Glomerular endothelial cell (primary cell): ENCODE measurements at places on chromosomes 7 and 10. TPM values are rescaled to one million over a fixed set of nuclear protein-coding genes. Genes with fewer than 3 reads are reported as not detected.

DNA sequence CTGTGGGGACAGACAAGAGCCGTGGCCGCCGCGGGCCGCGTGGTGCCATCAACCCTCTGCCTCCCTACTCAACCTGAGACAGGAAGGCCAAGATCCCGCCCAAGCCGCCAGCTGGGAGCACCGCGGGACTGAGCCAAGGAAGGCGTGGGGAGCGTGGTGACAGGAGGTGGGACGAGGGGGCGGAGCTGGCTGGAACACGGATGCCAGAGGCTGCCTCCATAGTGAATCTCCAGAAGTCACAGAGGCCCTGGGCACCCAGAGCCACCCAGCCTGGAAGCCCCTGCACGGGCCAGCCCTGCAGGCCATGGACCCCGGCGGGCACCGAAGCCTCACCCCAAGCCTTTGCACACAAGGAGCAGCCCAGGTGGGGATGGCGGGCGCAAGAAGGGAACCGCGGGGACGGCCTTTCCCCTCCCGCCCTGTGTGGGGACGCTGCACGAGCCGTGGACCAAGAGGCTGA lies 18.1 kb upstream of the DPYSL4 start:
- DNase-seq = no peak

GRCh38 chr10:79488870-79489269 lies 23.5 kb upstream of the EIF5AL1 start:
- DNase-seq = no peak

- DNase-seq = no peak
Measured at GRCh38 chr7:74365322-74366022, 76.3 kb downstream of the CLIP2 start.

- no peak for DNase-seq
Measured at GRCh38 chr10:33804584-33804983, 470.1 kb upstream of the NRP1 start.

DNA sequence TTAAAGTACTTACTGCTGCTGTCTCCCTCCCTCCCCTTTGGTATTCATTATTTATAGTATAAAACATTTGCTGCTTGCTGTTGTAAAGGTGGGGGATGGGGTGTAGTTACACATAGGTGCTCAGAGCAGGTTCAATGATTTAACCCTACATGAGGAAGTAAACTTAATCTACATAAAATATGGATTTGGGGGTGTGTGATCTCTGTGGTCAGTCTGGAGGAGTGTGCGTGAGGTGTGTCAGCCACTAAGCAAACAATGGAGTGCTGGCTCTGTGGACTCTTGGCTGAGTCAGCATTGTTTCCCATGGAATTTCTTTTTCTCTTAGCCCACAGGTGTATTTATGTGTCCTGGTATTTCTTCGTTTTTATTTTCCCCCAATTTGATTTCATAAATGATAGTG lies 133.9 kb downstream of the AUTS2 start:
- no peak for DNase-seq

GRCh38 chr10:124522131-124522932 lies 60.7 kb downstream of the LHPP start:
- no peak for DNase-seq

GRCh38 chr7:140828741-140829140 lies 96.0 kb downstream of the BRAF start:
- no peak for DNase-seq

DNA sequence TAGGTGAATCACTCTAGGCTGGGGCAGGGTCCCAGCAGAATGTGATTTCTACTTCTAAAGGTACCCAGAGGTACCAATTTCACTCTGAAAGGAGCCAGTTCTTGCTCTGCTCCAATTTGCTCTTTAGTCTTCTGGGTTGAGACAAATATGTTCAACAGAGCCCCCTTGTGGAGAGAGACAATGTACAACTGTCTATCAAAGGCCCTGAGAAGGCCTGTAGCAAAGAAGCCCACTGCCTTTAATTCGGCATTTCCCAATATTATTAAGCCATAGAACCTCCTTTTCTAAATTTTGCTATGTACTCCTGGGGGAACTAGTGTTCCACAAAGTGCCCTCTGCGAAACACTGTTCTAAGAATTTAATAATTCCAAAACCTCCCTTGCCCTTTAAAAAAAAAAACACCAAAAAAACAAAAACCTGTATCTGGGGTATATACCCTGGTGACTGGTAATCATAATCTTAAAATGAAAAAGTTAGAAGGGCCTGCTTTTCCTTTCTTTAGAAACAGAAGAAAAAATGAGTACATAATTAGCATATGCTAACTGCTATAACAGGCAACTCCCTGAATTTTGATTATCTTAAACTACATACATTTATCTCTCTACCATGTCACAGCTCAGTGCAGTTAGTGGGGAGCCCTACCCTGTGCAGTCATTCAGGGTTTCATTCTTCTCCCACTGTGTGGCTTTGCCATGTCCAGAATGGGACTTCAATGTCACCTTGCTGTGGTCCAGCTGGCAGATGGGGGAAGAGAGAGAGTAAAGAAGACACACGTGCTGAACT lies 160.9 kb upstream of the BMPER start:
- DNase-seq = no peak

GRCh38 chr10:122368502-122369254 lies 5.8 kb upstream of the PLEKHA1 start:
- DNase-seq = no peak

DNA sequence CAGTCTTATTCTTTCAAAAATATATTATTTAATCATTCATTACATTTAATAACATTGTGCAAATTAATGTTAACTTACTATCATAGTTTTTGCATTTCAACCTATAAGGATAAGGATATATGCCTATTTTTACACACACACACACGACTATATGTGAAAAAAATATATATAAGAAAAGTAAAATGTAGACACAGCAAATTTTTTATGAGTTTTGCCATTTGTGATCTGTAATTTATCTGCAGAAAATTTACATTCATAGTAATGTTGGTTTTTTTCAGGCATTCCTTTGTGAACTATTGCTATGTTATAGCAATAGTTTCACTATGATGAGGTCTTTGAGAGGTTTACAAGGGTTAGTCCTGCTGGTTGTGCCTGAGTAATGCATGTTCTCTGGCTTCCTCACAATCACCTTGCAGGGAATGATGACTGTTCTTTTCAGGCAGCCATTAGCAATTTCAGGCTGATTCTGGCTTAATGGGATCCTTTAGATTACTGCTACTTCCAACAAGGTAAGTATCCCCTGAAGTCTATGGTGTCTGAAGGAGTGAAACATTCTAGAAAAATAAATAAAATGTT lies 183.7 kb upstream of the CDK1 start:
- DNase-seq = no peak

- no peak for DNase-seq
Measured at GRCh38 chr7:11584406-11585031, 247.5 kb downstream of the THSD7A start.

GRCh38 chr10:30978843-30979242 lies 52.8 kb downstream of the ZNF438 start:
- DNase-seq = no peak

DNA sequence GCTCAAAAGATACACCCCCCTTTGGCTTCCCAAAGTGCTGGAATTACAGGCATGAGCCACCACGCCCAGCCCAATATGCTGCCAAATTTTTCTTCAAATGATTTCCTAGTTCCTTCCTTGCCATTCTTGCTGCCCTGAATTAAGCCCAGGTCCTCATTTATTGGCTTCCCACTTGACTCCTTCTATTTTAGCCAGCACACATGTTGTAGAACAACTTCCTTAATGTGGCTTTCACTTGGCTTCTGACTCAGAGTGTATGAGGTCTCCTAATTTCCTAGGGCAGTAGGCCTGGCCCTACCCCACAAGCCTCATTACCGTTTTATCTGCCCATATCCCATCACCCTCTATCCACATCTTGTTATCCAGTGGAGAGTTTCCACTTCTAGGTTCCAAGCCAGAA lies 21.8 kb upstream of the HIPK2 start:
- no peak for DNase-seq

DNA sequence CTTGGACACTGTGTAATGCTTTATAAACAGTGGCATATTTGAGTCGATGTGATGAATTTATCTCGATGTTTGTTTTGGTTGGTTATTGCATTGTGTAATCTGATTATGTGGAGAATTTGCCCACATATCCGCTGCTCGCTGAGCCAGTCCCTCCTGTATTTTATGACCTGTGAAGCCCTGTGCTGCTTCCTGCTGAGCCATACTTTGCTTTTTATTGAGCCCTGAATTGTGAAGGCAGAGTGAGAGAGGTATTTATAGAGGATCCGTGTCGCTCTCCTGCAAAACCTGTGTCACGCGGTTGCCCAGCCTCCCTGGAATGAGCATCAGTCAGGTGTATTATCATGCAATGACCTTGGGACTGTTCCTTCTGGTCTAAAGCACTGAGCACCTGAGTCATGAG lies 253.7 kb downstream of the ARHGAP21 start:
- DNase-seq = no peak

GRCh38 chr10:103829838-103830465 lies 25.4 kb downstream of the SH3PXD2A start:
- no peak for DNase-seq

GRCh38 chr10:30386801-30387588 lies 37.9 kb upstream of the MTPAP start:
- DNase-seq = no peak

DNA sequence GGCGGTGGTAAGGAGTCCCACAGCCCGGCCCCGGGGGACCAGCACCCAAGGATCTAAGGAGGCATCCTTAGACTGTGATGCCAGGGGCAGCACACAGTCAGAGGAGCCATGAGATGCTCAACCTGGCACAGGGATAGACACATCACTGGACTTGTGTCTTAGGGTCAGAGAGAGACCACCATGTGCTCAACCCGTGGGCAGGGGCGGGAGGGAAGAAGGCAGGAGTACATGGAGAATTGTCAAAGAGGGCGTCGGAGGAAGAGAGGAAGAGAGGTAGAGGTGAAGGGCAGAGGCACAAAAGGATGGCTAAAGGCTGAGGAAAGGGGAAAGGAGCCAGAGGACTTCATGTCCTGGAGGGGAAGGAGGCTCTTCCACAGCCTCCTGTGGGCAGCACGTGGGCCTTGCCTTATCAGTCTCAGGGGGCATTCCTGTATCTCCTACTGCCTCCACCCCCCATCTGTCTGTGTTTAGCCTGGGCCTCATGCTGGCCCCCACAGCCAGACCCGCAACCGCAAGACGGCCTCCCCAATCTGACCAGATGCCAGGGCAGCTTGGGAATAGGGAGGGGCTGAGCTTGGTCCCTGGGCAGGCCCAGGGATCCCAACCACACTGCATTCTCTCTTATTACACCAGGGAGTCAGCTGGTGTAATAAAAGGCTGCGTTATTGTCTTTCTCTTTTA lies 2.2 kb downstream of the ADCY1 start:
- DNase-seq = no peak

GRCh38 chr7:22587322-22587721 lies 87.3 kb upstream of the STEAP1B start:
- DNase-seq = no peak

GRCh38 chr7:48811071-48811470 lies 113.3 kb upstream of the CDC14C start:
- no peak for DNase-seq

DNA sequence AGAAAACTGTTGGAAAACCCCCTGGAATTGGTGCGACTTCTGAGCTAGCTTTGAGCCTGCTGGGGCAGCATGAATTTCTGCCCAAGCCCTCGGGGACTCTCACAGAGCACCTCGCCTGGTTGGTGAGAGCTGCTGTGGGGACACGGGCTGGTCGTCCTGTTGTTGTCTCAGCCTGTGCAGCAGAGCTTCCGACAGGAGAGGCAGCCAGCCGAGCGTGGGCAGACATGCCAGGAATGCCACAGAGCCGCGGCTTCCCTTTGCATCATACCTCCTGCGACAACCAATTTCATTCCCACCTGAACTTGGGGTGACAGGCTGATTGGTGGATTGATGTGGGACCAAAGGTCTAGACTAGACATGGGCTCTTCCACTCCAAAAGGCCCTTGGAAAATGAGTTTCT lies 60.2 kb upstream of the NRBF2 start:
- DNase-seq = no peak

GRCh38 chr10:12829831-12830390 lies 171.6 kb downstream of the CCDC3 start:
- no peak for DNase-seq

- no peak for DNase-seq
Measured at GRCh38 chr7:51160990-51161615, 155.5 kb downstream of the COBL start.

GRCh38 chr7:97697396-97697795 lies 34.5 kb upstream of the TAC1 start:
- no peak for DNase-seq

DNA sequence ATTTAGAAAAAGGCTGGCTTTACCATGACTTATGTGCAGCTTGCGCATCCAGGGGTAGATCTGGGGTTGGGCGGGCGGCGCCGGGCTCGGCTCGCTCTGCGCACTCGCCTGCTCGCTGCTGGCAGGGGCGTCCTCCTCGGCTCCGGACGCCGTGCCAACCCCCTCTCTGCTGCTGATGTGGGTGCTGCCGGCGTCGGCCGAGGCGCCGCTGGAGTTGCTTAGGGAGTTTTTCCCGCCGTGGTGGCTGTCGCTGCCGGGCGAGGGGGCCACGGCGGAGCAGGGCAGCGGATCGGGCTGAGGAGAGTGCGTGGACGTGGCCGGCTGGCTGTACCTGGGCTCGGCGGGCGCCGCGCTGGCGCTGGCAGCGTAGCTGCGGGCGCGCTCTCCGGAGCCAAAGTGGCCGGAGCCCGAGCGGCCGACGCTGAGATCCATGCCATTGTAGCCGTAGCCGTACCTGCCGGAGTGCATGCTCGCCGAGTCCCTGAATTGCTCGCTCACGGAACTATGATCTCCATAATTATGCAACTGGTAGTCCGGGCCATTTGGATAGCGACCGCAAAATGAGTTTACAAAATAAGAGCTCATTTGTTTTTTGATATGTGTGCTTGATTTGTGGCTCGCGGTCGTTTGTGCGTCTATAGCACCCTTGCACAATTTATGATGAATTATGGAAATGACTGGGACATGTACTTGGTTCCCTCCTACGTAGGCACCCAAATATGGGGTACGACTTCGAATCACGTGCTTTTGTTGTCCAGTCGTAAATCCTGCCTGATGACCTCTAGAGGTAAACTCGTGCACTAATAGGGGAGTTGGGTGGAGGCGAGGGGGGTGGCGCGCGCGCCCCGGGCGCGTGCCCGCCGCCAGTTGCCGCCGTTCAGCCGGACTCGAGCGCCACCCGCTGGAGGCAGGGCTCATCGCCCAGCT lies at the start of gene HOXA5:
Gene HOXA5, minus strand, starts transcription at position 659 of the 927 bp plus-strand sequence. Its CDS starts 74 bp downstream, at position 585.
- DNase-seq = peak; percentile 87

GRCh38 chr7:46485481-46486065 lies 564.5 kb upstream of the IGFBP3 start:
- no peak for DNase-seq

GRCh38 chr7:93044147-93044810 lies 73.5 kb downstream of the SAMD9 start:
- no peak for DNase-seq

GRCh38 chr7:42621543-42622219 lies 290.2 kb downstream of the C7orf25 start:
- DNase-seq = no peak

The ADAM8 gene
- total RNA-seq = 1.5 and 3.1 TPM in 2 replicates

The DLX5 gene
- total RNA-seq = not detected in 2 replicates

The PRKCQ gene
- total RNA-seq = 1.8 and 1.9 TPM in 2 replicates

The CNTNAP2 gene
- under 0.01 and 0.97 TPM in 2 replicates for total RNA-seq

The GDF2 gene
- total RNA-seq = not detected in 2 replicates

The FFAR4 gene
- not detected in 2 replicates for total RNA-seq

The ASAH2B gene
- total RNA-seq = 2.3 TPM in 2 replicates

The CNPY1 gene
- not detected in 2 replicates for total RNA-seq

The OR6B1 gene
- total RNA-seq = not detected in 2 replicates

The WDR86 gene
- 1.5 and 4.3 TPM in 2 replicates for total RNA-seq

The DNA2 gene
- total RNA-seq = 4.6 and 6.2 TPM in 2 replicates

The APBB1IP gene
- total RNA-seq = 0.47 and 0.68 TPM in 2 replicates

The PHTF2 gene
- 8.3 and 13.2 TPM in 2 replicates for total RNA-seq

The PI4K2A gene
- total RNA-seq = 26.6 and 30.3 TPM in 2 replicates

The SSC4D gene
- total RNA-seq = 1.4 and 2.0 TPM in 2 replicates

The NME8 gene
- total RNA-seq = not detected in 2 replicates

The LIPF gene
- 0.18 TPM in 1 of 2 replicates, not detected in the other for total RNA-seq

The INA gene
- total RNA-seq = 3.4 and 4.3 TPM in 2 replicates

The DDC gene
- total RNA-seq = not detected in 2 replicates
